ENCODE measurements at places on chromosomes 7 and 10.
A peak's percentile ranks its signal among the peaks of the same experiment; 100 is the strongest.

DNA sequence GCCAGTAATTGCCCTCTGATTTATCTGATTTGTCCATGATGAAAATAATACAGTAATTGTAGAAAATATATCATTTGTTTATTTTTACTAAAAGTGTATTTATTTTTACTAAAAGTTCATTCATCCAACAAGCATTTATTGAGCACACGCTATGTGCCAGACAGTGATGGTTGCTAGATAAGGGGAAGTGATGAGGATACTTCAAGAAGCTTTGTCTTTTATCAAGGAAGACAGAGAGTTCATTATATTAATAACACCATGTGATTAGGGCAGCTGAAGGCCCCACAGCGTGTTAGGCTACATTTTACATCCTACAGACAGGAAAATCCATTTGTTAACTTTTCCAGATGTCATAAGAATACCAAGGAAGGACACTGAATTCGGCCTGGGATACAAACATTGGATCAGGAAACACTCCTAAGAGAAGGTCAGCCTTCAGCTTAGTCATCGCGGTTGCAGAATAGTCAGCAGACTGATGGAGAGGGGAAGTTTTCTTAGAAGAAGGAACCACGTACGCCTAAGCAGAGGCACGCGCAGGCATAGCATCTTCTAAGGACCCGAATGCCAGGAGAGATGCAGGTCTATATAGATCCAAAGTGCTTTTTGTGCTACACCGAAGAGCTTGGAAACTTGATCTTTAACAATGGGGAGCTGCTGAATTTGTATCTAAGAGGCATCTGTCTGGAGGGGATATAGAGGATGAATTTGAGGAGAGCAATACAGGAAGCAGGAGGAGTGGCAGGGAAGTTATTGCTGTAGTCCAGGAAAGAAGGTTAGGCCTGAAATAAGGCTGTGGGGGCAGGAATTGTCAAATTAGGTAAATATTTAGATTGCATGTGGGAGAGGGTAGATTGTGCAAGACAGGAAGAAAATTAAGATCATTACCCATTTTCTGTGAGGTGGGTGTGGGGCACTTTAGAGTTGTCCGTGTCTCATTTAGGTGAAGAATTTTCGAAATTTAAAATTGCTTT lies 85.7 kb downstream of the LRGUK start:
- no peak for DNase-seq

DNA sequence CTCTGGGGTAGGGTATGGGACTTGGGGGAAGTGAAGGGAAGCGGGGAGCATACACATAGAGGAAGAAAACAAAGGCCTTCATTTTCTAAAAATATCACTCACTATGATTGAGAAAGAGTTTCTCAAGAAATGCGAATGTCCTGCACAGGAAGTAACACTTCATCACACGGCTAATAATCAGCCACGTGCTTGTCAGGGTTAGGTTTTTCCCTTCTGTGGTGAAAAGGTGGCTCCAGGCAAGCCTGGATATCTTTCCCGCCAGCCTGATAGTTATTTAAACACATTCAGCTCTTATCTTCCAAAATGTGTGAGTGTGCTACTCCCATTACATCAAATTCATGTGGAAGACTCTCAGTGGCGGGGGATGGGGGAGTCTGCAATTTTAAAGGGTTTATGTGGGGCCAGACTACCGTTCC lies 166.4 kb upstream of the ADO start:
- DNase-seq: no peak

GRCh38 chr10:97390091-97390490 lies 11.0 kb downstream of the RRP12 start:
- no peak for DNase-seq

GRCh38 chr10:43070121-43071085 lies 6.5 kb upstream of the RET start:
- DNase-seq: no peak

- DNase-seq: no peak
Observed at GRCh38 chr10:118365702-118366101, 23.6 kb upstream of the FAM204A start.

GRCh38 chr7:131480384-131481315 lies 75.8 kb downstream of the PODXL start:
- DNase-seq: no peak

- DNase-seq: no peak
Observed at GRCh38 chr10:3417096-3417495, 244.5 kb upstream of the PITRM1 start.

- DNase-seq: no peak
Observed at GRCh38 chr10:89398003-89398749, 5.8 kb downstream of the IFIT1 start.

DNA sequence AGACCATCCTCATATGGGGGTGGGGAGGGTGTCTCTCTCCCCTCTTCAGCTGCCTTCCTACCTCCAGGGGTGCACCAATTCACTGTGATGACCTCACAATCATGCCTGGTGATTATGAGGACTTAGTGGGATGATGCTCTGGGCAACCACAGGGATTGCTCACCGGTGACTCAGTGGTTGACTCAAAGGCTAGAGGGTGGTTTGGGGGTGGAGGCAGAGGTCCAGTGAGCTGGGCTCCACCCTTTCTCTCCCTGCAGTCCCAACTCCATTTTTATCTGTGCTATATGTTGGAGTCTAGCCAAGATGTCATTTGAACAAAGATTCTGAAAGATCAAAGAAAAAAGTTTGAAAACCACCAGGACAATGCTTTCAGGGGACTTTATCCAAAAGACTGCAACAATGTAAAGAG lies 286.9 kb downstream of the KCNMA1 start:
- DNase-seq: no peak

DNA sequence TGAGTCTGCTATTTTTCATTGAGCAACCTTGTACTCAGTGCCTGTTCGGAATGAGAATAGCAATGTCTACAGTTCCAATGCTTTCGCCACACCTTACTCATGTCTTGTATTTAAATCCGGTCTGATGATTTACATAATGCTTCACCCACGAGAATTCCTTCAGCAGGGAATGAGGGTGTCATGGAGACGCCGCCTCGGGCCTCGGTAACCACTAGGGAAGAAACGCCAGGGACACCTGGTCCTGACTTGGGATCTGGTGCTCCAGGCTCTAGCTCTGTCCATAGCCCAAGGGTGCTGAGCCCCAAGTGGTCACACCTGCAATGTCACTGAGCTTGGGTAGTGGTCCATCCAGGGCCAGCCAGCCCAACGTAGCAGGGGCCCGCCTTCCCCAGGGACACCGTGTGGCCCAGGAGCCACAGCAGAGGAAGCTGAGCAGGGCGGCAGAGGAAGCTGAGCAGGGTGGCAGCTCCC lies 37.4 kb downstream of the PRKAG2 start:
- DNase-seq: no peak

DNA sequence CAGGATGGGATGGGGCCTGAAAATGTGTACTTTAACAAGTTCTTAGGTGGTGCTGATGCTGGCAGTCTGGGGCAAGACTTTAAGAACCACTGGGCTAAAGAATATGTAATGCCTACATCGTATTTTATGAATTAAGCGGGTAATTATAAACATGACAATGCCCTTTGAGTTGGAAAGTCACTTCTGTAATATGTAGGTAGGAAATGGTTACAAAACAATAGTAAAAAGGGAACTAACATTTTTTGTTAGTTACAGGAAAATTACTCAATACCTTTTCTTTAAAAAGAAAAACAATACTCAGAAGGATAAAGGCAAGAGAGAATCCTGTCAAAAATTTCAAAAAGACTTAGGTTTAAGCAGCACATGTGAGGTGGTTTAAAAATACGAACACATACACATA lies 48.3 kb upstream of the STEAP4 start:
- DNase-seq: no peak

DNA sequence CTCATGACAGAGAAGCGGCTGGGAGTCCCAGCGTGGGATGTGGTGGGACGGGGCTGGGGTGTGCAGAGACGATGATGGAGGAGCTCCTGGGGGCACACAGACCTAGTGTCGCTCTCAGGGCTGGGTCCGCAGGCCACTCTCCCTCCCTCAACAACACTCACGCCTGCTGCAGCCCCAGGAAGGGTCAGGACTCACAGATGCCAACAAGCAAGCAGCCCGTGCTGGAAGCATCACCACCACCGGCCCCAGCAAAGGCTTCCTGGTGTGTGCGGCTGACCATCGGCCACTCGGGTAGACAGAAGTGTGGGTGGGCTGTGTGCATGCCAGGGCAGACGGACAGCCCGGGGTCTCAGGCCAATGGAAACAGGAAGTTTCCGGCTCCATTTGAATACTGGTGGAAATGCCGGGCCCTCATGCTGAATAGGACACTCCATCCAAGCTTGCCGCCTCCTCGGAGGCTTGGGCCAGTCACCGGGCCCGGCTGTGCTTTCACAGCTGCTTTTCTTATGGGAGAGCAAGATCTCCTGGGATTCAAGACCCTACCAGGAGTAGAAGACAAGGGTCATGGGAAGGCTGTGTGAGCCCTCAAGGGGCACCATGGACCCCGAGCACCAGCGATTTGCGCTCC lies 178.1 kb downstream of the ELFN1 start:
- peak; percentile 39 for DNase-seq

GRCh38 chr10:105798328-105798889 lies 1157.3 kb downstream of the SORCS3 start:
- no peak for DNase-seq

- no peak for DNase-seq
Observed at GRCh38 chr7:141263508-141263907, 189.6 kb downstream of the TMEM178B start.

DNA sequence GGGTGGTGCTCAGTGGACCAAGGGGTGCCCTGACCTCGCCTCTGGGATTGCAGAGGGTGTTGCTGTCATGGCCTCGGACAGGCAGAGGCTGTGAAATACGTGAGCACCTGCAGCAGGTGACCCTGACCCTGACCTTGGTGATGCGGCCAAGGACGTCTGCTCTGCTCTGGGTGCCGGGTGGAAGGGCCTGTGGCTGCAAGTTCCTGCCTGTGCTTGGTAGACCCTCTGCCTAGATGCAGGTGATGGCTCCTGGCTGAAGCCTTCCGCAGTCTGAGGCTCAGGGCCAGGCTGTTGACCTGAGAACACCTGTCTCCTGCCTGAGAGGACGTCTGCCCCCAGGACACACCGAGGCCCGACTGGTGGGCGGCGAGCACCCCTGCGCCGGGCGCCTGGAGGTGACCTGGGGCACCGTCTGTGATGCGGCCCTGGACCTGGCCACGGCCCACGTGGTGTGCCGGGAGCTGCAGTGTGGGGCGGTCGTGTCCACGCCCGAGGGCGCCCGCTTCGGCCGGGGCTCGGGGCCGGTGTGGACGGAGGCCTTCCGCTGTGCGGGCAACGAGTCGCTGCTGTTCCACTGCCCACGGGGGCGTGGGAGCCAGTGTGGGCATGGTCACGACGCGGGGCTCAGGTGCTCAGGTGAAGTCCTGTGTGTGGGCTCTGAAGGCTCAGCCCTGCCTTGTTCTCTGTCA lies 4.4 kb downstream of the SCART1 start:
- DNase-seq: no peak

- peak; percentile 86 for DNase-seq
Observed at GRCh38 chr10:24723788-24724380, at the start of gene ARHGAP21. Gene ARHGAP21 (minus strand): TSS chr10:24723887. CDS start chr10:24721899, 1,988 bp downstream.

- peak; percentile 70 for DNase-seq
Observed at GRCh38 chr10:34813626-34814222, 1.4 kb downstream of the PARD3 start.

- DNase-seq: peak; percentile 82
Observed at GRCh38 chr7:27151931-27152815, at the start of gene HOXA3. Gene HOXA3 (minus strand): TSS chr7:27152583. CDS start chr7:27110640, 41,943 bp downstream.

GRCh38 chr10:11322698-11323097 lies 288.8 kb downstream of the USP6NL start:
- DNase-seq: no peak

GRCh38 chr10:21337171-21337792 lies 188.2 kb downstream of the SKIDA1 start:
- DNase-seq: no peak

- DNase-seq: no peak
Observed at GRCh38 chr7:108423089-108423989, 32.9 kb downstream of the NRCAM start.

DNA sequence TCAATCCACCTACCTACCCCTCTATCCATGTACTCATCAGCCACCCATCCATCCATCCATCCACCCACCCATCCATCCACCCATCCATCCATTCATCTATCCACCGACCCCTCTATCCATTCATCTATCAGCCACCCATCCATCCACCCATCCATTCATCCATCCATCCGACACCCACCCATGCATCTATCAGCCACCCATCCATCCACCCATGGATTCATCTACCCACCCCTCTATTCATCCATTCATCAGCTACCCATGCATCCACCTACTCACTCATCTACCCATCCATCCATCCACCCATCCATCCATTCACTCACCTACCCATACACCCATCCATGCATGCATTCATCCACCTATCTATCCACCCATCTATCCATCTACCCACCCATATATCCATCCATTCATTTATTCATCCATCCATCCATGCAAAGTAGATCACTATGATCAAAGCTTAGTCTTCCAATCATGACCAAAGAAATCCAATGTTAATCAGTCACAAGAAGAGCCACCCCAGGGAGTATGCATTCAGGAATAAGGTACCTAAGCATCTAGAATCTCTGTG lies 27.7 kb upstream of the ZNF467 start:
- no peak for DNase-seq

DNA sequence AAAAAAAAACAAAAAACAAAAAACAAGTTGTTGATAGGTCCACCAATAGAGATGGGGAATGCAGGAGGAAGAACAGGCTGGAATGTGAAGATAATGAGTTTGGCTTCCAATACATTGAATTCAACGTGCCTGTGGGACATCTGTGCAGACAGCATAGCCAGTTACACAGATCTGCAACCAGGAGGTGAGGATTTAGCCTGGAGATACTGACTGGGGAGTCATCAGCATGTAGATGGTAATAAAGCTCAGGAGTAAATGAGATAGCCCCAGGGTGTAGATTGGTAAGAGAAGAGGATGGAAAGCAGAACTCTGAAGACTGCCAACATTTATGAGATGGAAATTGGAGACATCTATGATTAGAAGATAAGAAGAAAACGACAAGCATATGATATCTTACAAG lies 4.7 kb upstream of the TRIM8 start:
- DNase-seq: no peak

DNA sequence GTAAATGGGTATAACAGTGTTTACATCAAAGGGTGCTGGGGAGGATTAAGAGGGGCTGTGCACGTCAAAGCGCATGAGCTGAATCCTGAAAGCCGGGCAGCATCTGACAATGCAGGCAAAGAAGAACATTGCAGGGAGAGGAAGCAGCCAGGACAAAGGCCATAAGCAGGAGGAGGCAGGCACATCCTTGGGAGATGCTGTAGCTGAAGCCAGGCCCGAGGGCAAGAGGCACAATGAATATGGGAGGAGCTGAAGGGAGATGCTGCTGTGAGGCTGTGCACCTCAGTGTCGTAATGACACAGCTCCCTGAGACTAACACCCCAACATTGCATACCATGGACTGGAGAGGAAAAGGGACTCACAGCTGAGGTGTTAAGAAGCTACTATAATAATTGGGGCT lies 129.2 kb downstream of the BTAF1 start:
- DNase-seq: no peak

GRCh38 chr7:46080595-46081159 lies 159.6 kb upstream of the IGFBP3 start:
- DNase-seq: no peak

Measured in right forelimb (tissue), 1 donor.